ENCODE measurements at places on chromosomes 2 and 18. TPM values are rescaled to one million over a fixed set of nuclear protein-coding genes. Genes with fewer than 3 reads are reported as not detected.
A peak's percentile ranks its signal among the peaks of the same experiment; 100 is the strongest.

MGAT4A gene
- total RNA-seq = 5.2 TPM

MARCO gene
- total RNA-seq = not detected

EVX2 gene
- total RNA-seq = not detected

POTEI gene
- 0.31 TPM for total RNA-seq

CEBPZ gene
- total RNA-seq = 9.1 TPM

SH3BP4 gene
- 78.6 TPM for total RNA-seq

SAG gene
- total RNA-seq = not detected

INPP5D gene
- total RNA-seq = not detected

CYBRD1 gene
- 38.0 TPM for total RNA-seq

SNRNP200 gene
- 28.9 TPM for total RNA-seq

CENPA gene
- 30.2 TPM for total RNA-seq

DNA sequence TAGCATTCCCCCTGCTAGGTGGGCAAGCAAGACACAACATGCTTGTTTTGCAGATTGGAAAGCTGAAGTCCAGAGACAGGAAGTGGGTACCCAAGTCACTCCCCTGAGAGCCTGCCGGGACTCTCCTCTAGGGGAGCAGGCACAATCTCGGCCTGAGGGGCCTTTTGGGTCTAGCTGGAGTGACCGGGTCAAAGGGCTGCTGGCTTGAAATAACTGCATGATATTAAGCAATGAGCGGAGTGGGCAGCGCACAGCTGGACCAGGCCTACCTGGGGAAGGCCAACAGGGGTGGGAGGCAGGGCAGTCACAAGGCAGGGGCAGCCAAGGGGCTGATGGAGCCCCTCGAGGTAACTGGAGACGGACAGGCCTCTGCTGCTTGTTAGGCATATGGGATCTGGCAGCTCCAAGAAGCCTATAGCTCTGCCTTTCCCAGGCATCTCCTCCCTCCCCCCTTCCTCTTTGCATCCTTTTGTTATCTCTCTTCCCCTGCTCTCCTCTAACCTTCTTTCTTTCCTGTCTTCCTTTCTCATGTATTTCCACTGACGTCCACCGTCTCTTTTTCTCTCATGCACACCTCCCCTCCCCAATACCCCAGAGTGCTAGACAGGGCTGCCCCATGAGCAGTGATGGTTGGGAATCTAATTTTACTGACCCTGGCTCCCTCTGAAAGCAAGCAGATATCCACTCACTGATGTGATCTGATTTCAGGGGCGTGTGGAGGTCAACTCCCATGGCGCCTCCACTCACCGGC, 237.5 kb downstream of the LOXHD1 start:
- no peak for DNase-seq

GRCh38 chr2:18518116-18519111, 42.0 kb downstream of the RDH14 start:
- DNase-seq = peak; percentile 19

DNA sequence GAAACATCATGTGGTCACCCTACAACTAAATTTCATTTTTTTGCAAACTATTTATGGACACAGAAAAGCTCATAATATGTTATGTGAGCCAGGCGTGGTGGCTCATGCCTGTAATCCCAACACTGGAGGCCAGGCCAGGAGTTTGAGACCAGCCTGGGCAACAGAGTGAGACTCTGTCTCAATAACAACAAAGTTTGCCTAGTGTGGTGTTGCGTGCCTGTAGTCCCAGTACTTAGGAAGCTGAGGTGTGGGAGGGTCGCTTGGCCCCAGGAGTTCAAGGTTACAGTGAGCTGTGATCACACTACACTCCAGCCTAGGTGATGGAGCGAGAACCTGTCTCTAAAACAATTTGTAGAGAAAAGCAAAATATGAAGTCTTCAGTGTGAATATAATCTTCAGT, 5.8 kb downstream of the IAH1 start:
- no peak for DNase-seq

DNA sequence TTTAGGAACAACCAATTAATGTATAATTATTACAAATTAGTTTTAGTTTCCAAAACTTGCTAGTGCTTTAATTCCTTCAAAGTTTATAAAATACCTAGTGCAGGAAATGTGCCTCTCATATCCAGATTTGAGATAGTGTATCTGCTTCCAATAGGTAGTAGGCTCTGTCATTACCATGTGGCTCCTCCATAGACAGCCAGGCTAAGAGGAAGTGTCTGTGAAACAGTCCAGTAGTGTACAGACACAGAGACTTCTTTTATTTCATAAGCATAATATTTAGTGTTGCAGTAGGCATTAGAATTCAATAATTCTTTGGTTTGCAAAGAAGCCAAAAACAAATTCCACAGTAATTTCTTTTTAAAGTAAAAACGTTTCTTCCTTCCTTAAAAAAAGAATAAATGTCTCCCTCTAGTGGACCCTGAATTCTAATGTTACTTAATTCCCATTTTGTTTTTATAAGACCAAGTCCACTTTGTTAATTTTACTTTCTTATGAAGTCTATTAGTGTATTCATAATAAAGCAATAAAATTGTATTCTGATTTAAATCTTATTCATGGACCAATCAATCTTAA, 101.2 kb downstream of the NEB start:
- no peak for DNase-seq

DNA sequence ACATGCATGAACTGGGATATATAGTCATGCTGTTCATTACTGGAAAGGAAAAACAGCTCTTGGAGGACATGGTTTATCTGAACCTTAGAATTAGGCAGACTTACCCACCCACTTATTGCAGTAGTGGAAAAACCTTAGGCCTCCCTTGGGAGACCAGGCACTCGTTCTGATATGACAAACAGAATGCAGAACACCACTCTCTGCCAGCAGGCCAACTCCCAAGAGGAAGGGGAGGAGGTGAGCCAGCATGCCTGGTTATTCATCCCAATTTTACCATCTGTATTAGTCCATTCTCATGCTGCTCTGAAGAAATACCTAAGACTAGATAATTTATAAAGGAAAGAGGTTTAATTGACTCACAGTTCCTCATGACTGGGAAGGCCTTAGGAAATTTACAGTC, 17.5 kb downstream of the C18orf63 start:
- DNase-seq = no peak

- no peak for DNase-seq
Measured at GRCh38 chr2:54858021-54858681, 134.7 kb downstream of the EML6 start.

- no peak for DNase-seq
Measured at GRCh38 chr18:12766986-12767433, 64.2 kb downstream of the PSMG2 start.

DNA sequence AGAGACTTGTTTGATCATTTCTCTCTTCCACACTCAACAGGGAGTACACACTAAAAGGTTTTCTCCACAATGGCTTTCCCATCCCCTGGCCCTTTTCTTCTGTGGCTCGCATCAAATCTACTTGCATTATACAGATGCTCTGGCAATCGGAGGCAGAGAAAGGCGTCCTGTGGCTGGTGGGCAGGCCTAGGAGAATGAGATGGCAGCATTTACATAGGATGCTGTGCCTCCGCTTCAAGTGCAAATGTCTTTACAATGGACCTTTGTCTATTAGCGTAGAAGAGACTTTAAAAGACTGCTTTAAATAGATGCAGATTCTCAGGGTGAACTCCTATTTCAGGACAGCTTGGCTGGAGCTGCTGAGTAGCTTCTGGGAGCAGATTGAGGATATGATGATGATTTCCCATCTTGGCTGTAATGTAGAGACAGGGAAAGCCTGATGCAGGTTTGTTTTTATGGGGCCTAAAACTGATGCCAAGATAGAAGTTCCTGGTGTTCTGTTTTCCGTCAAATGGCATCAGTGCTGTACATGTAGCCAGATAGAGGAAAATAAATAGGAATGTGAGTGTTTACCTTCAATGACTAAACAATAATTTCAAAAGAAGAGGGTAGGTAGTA, 423.4 kb downstream of the RND3 start:
- no peak for DNase-seq

GRCh38 chr2:43268066-43268953, 41.9 kb upstream of the ZFP36L2 start:
- no peak for DNase-seq

DNA sequence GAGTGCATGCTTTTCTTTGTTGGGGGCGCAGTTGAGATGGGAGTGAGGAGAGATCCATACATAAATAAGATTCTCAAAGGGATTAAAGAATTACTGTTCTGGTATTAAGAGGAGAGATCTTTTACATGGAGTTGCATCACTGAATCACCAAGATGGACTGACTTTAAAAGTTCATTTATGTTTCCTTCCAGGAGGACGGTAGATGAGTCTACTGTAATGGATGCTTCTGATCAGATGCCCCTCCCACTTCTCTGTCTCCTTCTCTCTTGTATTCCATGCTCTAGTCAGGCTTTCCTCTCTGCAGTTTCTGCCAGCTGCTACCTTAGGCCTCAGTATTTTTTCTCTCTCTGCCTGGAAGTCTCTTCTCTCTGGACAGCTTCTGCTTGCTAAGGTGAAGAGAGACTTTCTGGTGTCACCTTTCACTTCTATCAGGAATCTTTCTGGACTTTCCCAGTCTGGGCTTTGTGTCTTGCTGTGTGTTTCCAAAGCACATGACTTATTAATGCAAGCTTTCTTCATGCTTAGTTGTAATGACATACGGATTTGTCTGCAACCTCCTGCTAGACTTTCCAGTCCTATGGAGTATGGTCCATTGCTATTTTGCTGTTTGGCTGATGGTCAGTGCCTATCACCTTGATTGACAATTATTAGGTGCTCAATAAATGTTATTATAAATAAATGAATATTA, 23.6 kb downstream of the FAM171B start:
- DNase-seq = no peak

GRCh38 chr2:88247531-88247930, 77.4 kb downstream of the THNSL2 start:
- DNase-seq = no peak

GRCh38 chr2:233416199-233416598, 61.9 kb downstream of the DGKD start:
- DNase-seq = no peak

- DNase-seq = no peak
Measured at GRCh38 chr2:235573331-235574221, 79.7 kb downstream of the AGAP1 start.

DNA sequence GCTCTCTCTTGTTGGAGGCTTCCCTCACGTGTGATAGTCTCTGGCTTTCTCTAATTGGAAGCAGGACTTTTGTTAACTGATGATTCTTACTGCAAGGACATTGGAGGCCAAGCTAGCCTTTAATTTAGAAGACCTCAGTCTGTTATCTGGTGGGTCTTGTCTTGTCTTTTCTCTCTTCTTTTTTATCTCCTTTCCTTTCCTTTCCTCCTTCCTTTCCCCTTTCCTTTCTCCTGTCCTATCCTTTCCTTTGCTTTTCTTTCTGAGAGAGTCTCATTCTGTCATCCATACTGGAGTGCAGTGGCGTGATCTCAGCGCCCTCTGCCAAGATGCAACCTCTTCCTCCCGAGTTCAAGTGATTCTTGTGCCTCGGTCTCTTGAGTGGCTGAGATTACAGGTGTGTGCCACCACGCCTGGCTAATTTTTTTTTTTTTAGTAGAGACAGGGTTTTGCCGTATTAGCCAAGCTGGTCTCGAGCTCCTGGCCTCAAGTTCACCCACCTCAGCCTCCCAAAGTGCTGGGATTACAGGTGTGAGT, 18.1 kb downstream of the CCNYL1 start:
- no peak for DNase-seq

- no peak for DNase-seq
Measured at GRCh38 chr18:32906506-32907310, 133.9 kb upstream of the KLHL14 start.

GRCh38 chr18:68769461-68769860, 28.4 kb upstream of the CCDC102B start:
- no peak for DNase-seq

- DNase-seq = no peak
Measured at GRCh38 chr2:226800941-226801784, 1.5 kb upstream of the IRS1 start.

DNA sequence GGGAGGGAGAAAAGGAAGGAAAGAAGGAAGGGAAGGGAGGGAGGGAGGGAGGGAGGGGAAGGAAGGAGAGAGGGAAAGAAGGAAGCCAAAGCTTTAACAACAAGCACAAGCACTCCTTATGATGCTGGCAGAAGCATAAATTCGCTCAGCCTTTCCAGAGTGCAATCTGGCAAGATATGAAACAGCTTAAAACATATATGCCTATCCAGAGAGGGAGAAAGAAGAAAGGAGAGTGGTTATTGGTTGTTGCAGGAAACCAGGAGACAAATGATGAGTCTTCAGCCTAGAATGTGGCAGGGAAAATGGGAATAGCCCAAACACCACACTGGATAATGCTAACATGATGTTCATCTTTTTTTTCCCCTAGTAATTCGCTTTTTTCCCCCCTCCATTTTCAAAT, 64.0 kb downstream of the STPG4 start:
- no peak for DNase-seq

GRCh38 chr2:30261695-30262211, 30.4 kb downstream of the LBH start:
- no peak for DNase-seq

DNA sequence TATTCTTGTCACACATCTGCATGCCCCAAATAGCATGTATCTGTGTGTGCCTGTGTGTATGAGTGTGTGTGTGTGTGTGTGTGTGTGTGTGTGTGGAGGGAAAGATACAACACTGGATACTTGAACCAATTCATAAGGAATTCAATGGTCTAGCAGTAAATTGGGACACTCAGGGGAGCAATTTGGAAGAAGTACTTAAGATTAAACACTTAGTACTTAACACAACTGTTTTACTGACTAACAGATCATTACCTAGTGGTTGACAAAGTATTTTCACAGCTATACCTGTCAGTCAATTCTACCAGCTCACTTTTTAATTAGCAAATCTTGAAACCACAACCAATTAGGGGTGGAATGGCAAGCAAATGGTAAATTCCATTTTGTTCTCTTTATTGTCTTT, 1024.1 kb downstream of the TMEM182 start:
- no peak for DNase-seq

GRCh38 chr2:6111781-6112261, 419.6 kb downstream of the SOX11 start:
- no peak for DNase-seq

DNA sequence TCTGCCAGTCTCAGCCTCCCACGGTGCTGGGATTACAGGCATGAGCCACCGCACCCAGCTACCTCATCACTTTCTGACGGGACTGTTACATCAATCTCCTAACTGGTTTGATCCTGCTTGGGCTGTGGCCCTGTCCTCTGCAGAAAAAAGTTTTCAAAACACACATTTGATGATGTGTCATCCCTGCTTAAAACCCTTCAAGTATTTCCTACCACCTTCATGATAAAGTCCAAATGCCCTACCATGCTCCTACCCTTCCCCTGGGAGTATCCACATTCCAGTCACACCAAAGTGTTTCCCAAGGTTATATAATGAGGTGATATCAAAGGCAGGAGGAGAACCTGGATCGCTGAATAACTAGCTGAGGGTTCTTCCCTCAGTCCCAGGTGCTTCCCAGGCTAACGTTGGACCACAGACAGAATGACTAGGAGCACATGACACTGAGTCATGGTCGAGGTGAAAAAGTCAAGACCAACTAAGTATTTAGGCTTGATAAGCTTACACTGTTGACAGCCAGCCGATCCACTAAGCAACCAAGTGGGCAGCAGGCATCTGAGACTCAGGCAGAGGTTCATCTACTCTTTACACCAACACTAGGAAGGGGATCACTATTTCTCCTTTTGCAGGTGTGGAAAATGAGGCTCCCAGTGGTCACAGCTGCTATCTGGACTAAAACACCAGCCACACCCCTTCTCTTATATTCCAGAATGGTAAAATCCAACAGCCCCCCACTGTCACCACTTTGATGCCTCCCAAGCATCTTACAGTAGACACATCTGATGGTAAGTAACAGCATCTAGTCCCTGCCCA, 31.8 kb downstream of the CYRIA start:
- DNase-seq = peak; percentile 24

Measured in H4 (cell line).